Stimulated activated CD4-positive, alpha-beta T cell treated with anti-CD3 and anti-CD28 coated beads, Interleukin-1b, Interleukin-23, amount 100 ng/mL, for 1 hour (primary cell): ENCODE measurements at places on chromosomes 16 and 17.

DNA sequence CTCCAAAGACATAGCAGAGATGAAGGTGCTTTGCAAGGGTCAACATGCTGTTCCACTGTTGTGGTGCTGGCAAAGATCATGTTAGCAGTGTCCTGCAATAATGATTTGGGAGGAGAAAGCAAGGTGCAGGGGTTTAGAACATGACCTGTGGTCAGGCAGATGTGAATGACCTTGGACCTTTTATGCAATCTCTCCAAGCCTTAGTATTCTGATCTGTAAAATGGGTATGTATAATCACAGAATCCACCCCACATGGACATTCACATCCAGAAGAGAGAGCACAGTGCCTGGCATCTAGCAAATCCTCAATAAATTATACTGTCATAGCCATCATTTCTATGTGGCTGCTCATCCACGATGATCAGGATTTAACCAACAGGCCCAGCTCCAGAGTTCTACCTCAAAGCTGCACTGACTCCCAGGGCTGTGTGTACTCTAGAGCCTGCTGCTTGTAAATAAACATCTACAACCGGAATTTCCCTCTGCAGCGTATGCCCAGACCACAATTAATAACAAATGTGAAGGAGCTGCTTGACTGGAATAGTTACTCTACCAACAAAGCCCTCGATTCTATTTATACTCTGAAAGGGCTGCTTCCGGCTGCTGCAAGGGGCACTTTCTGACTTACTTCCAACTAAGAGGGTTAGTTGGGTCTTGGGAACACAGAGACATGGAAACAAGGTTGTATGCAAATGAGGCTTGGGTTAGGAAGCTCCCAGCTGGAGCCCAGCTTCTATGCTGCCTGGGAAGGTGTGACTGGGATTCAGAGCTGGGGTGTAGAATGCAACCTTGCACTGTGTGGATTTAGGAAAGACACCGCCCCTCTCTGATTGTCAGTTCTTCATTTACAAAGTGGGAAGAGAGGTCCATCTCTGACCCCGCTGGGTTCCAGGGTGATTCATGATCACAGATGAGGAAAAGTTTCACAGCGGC is 265.2 kb downstream of the XYLT1 start:
- DNase-seq, result no peak

GRCh38 chr17:40351359-40352236 is 12.9 kb downstream of the GJD3 start:
- no peak for DNase-seq

DNA sequence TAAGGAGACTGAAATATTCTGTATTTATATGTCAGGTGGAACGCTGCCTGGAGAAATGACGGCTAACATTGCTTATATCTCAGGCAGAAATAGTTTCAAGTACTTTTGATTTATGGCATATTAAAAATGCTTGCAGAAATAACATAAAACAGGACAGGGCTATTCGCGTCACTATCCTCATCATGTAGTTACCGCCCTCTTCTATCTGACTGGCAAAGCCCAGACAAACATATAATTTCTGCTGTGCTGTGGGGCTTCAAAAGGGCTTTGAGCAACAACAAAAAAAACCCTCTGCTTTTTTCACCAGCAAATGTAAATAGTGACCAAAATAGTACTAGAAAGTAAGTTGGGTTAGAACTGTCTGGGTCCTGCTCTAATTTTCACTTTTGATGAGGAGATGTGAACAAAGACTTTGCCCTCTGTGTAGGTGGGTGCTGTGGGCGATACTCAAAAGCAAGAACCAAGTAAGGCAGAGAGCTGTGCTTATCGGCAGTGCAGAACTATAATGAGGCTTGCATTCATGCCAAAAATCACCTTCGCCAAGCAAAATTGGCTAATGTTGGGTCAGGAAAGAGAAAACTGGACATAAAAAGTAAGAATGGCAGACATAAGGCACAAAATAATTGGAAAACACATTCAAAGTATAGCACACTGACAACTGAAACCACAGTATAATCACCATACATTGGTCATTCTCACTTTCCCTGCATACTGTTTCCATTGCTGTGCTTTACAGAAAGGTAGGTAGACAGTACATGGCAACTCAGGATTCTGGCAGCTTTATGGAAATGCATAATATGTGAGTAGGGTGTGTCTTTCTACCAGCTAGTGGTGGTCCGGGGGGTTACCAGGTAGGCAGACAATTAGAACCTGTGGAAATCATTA is 151.2 kb upstream of the AXIN2 start:
- DNase-seq, result no peak

DNA sequence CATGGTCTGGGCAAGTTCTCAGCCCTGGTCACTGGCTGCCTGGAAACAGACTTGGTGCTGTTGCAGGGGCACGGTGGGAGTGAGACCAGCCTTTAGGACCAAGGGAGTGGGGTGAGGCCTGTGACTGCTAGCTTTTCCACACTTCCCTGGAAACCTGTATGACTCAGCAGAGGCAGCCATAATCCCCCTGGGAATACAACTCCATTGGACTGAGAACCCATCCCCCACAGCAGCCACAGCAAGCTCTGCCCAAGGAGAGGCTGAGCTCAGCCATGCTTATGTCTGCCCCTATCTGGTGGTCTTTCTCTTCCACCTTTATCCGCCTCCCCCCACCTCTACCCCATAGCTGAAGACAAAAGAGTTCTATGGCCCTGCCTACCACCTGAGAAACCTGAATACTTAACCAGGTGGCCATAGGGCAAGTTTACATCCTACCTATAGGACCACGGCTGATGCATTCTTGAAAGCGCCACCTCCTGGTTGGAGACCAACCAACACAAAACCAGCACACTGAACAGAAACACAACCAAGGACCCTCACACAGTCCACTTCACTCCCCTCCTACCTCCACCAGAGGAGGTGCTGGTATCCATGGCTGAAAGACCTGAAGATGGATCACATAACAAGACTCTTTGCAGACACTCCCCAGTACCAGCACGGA is 816.2 kb upstream of the SOX9 start:
- DNase-seq, result no peak

GRCh38 chr17:70091696-70092095 is 16.7 kb downstream of the KCNJ16 start:
- no peak for DNase-seq

- no peak for DNase-seq
Observed at GRCh38 chr17:27495460-27495859, 39.2 kb downstream of the KSR1 start.

GRCh38 chr17:81097134-81097942 is 62.4 kb downstream of the BAIAP2 start:
- no peak for DNase-seq

GRCh38 chr16:89956505-89957215 is 8.1 kb downstream of the DEF8 start:
- no peak for DNase-seq
